ENCODE measurements at places on chromosomes 6 and 20.

- DNase-seq = no peak
Observed at GRCh38 chr6:169251371-169251802, 2.3 kb downstream of the THBS2 start.

DNA sequence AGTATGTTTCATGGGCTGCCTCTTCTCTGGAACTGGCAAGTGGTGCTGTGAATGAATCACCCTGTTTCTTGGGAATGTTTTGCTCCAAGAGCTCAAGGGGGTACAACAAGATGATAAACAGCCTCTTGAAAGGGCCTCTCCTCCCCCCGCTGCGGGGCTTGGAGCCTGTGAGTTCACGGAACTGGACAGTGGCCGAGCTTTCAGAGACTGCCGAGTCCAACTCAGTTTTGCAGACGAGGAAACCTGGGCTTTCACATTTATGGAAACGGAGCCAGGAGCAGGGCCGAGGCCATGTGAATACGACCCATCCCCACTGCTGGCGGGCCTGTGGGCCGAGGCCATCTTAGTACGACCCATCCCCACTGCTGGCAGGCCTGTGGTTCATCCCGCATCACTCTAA is 18.2 kb upstream of the SRC start:
- DNase-seq = no peak

DNA sequence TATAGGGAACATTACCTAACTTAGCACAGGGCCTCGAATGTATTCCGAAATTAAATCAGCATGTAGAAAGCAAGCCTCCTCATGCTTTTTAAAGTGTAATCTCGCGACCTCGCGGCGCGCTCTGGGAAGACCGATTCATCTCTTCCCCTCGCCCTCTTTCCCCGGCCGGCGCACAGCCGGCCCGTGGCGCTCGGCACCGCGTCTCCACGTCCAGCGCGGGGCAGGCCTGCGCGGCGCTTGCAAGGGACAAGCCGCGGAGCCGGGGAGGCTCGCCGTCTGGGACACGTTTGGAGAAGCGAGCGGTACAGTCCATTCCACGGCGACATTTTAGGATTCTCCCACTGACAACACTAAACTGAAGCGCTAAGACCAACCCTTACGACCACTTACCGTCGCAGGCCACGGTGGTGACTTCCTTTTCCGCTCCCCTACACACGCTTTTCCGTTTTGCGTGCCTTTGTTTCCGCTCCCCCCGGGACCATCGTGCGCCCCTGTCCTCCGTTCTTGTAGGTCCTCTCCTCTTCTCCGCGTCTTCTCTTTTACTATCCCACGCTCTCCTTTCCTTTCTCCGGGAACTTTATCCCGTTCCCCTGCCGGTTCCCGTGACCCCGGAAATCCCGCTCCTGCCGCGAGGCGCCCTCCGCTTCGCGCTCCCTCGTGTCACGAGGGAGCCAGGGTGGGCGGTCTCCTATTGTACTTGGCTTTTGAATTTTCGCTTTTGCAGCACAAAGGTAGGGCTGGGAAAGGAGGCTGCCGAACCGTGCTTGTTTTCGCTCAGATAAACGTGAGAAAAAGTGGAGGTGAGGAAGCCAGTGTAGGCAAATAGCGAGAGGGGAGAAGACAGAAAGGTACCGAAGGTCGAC is at the start of gene ECHDC1:
TSS of gene ECHDC1 (minus strand) at position 664 of the 863 bp plus-strand sequence. CDS start 12,581 bp downstream, outside the sequence.
- DNase-seq = peak; percentile 69

- no peak for DNase-seq
Observed at GRCh38 chr6:23265270-23265669, 695.9 kb downstream of the HDGFL1 start.

DNA sequence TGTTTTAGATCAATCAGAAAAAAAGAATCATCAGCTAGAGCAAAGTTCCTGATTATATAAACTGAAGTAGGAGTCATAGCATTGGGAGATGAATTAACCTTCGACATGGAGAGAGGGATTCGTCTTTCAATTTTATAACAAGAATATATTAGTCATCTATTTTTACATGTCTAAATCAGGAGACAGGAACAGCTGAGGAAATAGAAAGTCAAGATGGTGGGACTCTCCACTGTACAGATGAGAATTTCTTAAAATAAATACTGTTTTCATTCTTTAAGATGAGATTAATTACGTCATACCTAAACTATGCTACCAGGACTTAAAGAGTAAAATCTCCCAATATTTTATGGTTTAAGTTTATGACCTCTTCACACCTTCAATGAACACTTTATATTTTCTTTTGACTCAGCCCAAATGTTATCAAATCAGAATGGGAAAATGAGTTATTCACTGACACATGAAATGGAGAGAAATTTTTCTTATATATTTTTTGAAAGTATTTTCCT is 1137.7 kb downstream of the EPHA7 start:
- DNase-seq = no peak

DNA sequence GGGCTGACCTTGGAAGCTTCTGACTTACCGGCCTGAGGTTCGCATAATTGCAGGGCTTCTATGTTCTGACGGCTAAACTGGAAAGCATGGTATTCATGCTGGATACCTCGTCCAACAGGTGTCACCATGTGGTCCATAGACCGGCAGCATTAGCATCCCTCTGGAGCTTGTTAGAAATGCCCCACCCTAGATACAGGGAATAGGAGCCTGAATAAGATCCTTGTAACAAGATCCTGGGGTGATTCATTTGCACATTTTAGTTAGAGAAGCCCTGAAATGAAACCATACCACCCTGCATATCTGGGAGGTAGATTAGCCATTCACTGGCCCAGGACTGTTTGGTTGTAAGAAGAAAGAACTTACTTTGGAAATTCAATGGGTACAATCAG is 77.7 kb downstream of the TMEM170B start:
- DNase-seq = no peak

DNA sequence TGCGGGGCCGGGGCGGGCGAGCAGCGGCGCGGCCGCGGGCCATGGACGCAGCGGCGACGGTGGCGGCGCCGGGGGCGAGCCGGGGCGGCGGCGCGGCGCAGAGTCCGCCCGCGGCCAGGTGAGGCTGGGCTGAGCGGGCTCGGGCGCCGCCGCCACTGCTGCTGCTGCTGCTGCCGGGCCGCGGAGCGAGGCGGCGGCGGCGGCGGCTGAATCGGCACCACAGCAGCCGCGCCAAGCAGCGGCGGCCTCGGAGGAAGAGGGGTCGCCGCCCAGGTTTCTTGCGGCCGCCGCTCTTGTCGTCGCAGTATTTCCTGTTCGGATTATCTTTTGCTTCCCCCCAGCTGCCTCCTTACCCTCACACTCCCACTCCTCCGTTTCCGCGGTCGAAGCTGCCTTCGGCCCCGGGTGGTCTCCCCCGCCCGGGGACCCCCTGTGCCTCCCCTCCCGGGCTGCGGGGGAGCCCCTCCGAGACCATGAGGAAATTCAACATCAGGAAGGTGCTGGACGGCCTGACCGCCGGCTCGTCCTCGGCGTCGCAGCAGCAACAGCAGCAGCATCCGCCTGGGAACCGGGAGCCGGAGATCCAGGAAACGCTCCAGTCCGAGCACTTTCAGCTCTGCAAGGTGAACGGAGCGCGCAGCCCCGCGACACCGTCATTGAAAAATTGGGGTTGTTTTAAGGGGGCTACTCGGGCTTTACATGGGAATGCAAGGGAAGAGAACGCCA is at the start of gene STXBP5:
TSS of gene STXBP5 (plus strand) at position 358 of the 726 bp plus-strand sequence. CDS start at position 474, 116 bp downstream.
- DNase-seq = peak; percentile 69

- peak; percentile 6 for DNase-seq
Observed at GRCh38 chr20:46078954-46079353, 10.8 kb downstream of the NCOA5 start.

DNA sequence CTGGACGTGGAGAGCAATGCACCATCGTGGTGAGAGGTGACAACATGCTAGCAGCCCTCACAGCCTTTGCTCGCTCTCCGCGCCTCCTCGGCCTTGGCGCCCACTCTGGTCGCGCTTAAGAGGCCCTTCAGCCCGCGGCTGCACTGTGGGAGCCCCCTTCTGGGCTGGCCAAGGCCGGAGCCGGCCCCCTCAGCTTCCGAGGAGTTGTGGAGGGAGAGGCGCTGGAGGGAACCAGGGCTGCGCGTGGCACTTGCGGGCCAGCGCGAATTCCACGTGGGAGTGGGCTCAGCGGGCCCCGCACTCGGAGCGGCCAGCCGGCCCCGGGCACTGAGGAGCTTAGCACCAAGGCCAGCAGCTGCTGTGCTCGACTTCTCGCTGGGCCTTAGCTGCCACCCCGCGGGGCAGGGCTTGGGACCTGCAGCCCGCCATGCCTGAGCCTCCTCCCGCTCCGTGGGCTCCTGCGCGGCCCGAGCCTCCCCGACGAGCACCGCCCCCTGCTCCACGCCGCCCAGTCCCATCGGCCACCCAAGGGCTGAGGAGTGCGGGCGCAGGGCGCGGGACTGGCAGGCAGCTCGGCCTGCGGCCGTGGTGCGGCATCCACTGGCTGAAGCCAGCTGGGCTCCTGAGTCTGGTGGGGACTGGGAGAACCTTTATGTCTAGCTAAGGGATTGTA is 3.8 kb downstream of the GPX6 start:
- no peak for DNase-seq

DNA sequence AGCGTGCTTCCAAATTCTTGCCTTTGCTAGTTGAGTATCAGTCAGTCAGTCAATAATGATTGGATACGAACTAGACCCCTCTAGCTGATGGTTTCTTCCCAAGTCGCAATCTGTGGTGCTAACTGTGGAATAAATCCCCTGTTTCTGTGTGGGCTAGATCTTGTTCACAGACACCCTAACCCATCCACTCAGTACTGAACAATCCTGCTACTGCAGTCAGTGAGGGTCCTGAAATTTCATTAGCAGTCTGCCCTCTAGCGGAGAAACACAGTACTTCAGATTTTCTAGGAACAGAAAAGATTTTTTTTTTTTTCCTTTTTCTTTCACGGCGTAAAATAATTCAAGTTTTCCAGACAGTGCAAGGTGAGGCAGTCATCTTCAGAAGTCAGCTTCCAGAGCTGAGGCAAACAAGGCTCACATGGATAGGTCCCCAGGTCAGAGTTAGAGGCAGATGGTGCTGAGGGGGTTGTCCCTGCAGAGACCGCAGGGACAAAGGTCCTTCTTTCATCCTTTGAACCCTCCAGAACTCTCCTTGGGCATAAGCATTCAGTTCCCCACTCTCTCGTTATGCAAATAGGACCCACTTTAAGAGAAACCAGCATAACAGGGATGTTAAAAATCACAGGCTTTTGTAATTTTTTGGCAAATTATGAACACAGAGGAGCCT is 119.6 kb downstream of the SCML4 start:
- DNase-seq = peak; percentile 67

DNA sequence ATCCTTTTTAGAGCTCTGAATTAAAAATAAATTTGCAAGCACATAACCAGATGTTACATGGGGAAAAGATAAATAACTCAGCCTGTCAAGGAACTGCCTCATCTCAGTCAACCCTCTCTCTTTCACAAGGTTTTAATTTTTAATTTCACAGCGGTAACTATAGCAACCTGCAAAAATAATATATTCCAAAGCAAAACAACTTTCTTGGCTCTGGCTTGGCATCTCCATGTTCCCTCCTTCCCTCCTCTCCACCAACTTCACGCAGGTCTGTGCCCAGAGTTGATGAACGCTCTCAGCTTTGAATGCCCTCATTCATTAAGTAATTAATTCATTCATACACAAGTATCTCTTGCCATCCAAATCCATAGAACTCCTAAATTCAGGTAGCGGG is 32.5 kb upstream of the SIRPA start:
- no peak for DNase-seq

GRCh38 chr6:23272536-23272935 is 703.2 kb downstream of the HDGFL1 start:
- DNase-seq = no peak

GRCh38 chr6:148653138-148653776 is 93.6 kb upstream of the UST start:
- peak; percentile 51 for DNase-seq

DNA sequence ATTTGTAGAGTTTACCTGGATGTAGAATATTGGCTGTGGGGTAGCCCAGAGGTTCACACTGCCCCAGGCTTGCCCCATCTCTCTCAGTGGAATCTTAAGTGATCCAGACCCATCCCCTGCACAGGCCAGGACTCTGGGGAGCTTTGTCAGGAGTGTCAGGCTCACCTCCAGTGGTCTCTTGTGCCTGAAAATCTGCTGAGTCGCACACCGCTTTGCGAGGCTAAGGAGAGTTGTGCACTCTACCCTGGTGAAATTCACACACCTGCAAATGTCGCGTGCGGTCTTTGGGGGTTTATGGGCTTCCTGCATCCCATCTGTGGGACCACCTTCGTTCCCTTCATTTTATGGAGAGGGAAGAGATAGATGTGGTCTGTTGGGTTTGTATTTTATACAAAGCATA is 63.6 kb upstream of the KIF25 start:
- DNase-seq = peak; percentile 4

- DNase-seq = no peak
Observed at GRCh38 chr6:110532431-110532830, 56.0 kb upstream of the SLC22A16 start.

DNA sequence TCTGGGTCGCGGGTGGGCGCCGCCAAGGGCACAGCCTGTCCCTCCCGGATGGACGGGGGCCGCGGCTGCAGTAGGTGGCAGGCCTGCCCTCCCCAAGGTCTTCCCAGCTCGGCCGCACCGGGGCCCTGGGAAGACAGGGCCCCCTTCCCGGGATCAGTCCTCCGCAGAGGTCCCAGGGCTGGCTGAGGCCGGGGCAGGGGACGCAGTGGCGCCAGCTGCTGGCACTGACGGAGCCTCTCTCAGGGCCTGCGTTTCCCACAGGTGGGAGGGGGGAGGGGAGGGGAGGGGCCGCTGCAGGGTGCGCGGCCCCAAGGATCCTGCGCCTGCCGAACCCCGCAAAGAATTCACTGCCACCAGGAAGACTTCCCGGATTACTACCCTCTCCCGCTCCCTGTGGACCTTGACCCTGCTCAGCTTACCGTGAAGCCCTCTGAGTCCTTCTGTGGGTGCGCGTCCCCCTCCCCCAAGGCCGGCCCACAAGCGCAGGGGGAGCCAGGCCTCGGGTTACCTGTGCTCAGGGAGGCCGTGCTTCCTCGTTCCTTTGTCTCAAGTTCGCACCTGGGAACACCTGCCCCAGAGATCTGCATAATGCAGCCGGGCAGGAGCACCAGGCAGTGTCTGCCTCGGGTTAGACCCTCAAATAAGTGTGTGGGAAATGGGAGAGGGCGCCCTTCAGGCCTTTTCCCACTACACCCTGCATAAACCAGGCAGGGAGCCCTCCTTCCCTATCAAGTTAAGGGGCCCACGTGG is 5.1 kb downstream of the LZTS3 start:
- peak; percentile 77 for DNase-seq

GRCh38 chr6:45209762-45210161 is 118.4 kb upstream of the RUNX2 start:
- DNase-seq = no peak

GRCh38 chr6:88985901-88986300 is 22.5 kb upstream of the RNGTT start:
- DNase-seq = no peak

DNA sequence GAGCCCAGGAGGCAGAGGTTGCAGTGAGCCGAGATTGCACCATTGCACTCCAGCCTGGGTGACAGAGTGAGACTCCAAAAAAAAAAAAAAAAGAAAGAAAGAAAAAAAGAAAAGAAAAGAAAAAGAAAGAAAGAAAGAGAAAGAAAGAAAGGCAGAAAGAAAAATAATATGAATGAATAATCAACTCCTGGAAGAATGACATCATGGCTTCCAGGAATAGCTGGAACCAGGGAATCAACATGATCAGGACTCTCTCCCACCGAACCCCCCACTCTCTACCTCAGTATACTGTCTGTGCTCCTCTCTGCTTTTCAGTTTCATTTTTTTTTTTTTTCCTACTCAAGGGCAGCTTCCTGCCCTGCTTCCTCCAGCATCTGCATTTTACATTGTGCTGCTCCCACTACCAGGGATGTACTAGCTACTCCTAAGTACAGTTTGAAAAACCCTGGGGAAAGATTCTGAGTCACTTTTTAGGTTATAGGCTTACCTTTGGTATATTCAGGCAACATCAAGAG is 19.7 kb upstream of the MTCL3 start:
- DNase-seq = no peak

All from neural progenitor cell (in vitro differentiated cells).